C1 segment of cervical spinal cord (tissue), 14 donors: ENCODE measurements at places on chromosomes 12 and 14.

DNA sequence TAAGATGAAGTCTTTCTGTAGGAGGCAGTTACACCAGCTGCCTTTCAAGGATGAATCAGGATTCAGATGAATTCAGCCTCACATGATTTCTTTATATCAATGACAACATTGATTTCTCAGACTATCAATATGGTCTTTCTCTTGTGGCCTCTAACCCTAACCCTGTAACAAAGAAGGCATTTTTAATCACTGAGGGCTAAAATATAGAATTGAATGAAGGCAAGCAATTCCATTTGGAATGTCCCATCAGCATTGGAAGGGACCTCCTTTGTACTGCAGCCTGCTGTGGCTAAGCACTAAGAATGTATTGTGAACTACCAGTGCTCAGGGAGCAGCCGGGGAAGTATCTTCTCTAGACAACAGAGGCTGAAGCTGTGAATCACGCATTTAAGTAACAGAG lies 90.6 kb upstream of the FRMD6 start:
- DNase-seq: no peak

DNA sequence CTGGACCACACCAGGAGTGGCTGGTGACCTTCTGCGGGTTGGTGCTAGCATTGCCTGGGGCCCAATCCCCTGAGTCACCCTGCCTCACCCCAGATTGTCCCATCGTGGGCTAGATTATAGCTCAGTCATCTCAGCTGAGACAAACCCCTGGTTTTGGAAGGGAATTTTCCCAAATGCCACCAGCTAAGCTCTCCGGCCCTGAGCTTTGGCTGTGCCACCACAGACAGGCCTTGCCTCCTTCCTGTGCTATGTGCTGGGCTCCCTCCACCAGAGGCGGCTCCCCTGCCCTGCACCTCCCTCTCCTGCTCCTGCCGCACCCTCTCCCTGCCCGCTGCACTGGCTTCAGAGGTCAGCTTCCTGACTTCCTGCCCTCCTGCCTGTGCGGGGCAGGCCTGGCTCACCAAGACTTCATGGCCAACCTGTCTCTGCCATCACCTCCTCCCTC lies 196.3 kb downstream of the TSPAN9 start:
- DNase-seq: no peak

DNA sequence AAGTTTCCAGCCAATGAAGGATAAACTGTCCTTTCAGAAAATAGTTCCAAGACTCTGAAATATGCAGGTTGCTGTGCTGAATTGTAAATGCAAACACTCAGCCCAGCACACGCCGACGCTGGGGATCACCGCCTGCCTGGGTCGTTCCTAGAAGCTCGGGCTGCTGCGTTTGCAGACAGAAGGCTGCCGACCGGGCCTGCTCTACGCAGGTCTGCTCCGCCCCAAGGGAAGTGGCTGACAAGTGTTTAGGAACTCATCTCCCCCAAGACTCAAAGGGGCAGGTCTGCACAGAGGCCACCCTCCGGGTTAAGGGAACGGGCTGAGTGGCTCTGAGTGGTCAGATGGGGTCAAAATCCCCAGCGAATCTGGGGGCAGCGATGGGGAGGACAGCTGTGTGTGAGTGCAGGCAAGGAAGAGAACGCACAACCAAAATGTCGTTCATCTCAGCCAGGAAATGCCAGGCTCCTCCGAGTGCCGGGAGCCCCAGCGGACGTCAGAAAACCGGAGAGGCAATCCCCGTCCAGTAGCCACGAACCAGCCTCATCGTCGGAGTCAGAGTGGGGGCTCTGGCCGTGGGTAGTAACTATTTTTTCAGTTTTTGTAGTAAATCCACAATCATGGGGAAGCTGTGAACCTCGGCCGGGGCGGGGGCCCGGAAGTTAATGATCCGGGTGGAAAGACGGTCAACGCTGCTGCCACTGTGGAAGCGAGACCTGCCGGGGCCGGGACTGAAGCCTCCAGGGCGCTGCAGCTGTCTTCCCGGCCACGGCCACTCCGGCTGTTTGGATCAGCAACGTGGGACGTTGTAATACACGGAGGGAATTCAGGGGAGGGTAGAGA lies 6.0 kb downstream of the GALNT9 start:
- no peak for DNase-seq

GRCh38 chr14:89232265-89233070 lies 184.6 kb downstream of the FOXN3 start:
- no peak for DNase-seq

GRCh38 chr12:57219993-57220754 lies 3.6 kb downstream of the NXPH4 start:
- DNase-seq: no peak

- DNase-seq: no peak
These were observed 54.3 kb upstream of the NPFF start for GRCh38 chr12:53561590-53561953.

DNA sequence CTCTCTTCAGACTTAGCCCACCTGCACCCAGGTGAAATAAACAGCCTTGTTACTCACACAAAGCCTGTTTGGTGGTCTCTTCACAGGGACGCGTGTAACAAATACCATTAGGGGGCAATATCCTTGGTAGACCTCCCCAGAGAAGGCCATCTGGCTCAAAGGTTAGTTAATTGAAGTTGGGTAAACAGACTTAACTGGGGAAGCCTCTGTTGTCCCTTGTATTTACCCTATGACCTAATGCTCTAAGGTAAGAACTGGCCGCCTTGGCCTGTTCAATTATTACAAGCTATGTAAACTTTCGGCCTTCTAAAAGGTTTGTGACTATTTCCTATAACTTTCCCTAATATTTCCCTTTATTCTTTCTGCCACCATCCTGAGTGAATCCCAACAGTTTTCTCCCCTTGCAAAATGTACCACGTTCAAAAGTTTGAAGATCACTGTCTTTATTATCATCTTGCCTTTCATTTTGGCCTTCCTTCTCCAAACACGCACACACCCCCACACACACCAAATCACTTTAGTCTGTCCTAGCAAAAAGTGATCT lies 15.3 kb upstream of the LYZ start:
- DNase-seq: no peak

GRCh38 chr14:74906925-74907521 lies 16.0 kb downstream of the RPS6KL1 start:
- no peak for DNase-seq

GRCh38 chr12:87802721-87803011 lies 226.5 kb downstream of the C12orf50 start:
- DNase-seq: no peak

DNA sequence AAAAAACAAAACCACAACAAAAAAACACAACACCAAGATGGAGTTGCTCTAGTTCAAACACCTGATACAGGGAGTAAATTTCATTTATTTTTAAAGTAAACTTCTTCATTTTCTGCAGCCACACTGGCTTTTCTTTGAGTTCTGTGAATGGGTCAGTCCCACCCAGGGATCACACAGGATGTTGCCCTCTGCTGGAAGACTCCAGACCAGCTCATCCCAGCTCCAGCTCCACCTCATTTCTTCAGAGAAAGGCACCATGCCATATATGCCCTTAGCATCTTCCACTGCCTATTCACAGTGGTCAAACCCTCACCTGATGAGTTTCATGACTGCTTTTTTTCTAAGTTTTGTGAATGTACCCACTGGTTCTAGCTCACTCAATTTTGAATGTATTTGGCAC lies 8.0 kb downstream of the GLIPR1 start:
- no peak for DNase-seq

DNA sequence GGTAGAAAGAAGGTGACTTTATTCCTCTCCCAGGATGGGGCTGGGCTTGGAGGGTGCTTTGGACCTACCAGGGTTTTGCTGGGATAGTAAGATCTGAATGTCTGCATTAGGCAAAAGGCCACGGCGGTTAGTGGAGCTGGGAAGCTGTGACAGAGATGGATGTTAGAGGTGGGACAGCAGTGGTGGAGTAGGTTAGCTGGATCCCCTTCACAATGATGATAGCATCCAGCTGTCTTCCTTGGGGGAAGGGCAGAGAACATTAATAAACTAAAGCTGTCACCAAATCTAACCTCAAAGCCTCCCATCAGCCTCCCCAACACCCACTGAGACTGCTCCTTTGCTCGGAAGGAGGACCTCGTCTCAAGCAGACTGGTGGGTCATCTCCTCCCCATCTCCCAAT lies 104.8 kb downstream of the GPATCH2L start:
- no peak for DNase-seq

DNA sequence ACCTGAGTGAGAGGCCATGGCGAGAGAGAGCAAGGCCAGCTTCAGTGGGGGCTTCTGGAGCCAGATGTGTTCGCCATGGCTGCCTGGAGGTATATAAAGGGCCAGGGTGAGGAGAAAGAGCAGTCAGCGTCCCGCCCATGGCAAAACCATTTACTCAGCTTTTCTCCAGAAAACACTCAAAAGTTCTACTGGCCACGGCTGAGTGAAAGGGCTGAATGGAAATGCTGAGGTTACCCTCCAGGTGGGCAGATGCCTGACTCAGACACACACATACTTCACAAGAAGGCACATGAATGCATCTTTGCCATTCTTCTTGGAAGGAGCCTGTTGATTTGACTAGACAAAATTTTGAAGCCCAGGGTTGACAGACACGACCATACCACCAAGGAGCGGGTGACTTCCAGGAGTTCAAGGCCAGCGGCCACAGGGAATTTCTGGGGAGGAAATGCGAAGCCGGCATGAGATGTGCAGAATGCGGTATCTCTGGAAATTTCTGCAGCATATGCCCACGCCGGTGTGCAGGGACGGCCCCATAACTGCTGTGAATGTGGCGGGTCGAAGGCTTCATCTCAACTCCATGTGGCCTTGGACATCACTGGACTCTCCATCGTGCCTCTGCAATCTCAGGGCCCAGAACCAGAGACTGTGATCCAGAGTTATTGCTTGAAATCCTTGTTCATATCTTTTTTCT lies at the start of gene IL31:
TSS of gene IL31 (minus strand) at position 67 of the 691 bp plus-strand sequence. CDS start at position 18, 49 bp downstream.
- DNase-seq: no peak

- DNase-seq: no peak
These were observed 1.0 kb upstream of the BDKRB2 start for GRCh38 chr14:96203635-96204034.

GRCh38 chr14:91371011-91371989 lies 46.3 kb downstream of the CCDC88C start:
- no peak for DNase-seq

DNA sequence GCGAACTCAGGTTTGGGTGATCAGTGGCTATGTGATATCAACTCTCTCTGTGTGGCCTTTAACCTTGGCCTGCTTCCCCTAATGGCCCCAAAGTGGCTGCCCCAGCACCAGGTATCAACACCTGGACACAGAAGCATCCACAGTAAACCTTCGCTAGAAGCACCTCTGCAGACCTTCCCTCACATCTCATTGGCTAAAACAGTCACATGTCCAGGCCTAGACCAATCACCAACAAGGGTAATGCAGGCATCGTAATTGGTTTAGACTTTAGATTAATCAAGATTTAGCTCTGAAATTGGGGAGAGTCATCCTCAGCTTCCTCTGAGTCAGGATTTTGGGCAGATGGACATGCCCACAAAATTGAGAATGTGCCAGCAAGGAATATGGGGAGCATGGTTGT lies 92.5 kb upstream of the MYL2 start:
- no peak for DNase-seq

DNA sequence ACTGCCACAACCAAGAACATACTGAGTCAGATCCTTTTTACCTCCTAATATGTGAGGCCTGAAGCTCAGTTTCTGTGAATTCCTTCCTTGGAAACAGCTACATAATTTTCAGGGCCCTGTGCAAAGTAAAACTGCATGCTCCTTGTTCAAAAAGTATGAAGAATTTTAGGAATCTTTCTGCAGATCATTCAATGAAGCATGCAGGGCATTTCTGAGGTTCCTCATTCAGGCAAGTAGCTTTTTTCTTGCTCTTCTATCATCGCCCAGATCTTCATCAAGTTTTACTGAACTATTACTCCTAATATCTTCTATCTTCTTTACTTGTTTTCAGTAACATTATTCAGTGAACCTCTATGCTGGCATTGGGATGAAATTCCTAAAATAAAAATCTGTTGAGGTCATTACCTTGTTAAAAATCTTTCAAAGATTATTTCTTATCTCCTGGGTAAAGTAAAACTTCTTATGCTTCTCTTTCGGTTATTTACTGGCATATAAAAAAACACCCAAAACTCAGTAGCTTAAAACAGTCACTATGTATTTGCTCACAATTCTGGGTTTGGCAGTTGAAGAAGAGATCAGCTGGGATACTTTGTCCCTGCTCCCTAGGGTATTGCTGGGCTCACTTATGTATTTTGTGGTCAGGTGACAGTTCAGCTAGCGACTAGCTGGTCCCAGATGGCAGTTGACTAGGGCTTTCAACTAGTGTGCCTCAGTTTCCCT lies 42.6 kb upstream of the KRR1 start:
- no peak for DNase-seq

- DNase-seq: no peak
These were observed 27.2 kb upstream of the NINJ2 start for GRCh38 chr12:690466-690865.

GRCh38 chr14:50740856-50741255 lies 72.8 kb upstream of the SAV1 start:
- DNase-seq: no peak

GRCh38 chr12:24072302-24072701 lies 122.8 kb upstream of the SOX5 start:
- DNase-seq: no peak

DNA sequence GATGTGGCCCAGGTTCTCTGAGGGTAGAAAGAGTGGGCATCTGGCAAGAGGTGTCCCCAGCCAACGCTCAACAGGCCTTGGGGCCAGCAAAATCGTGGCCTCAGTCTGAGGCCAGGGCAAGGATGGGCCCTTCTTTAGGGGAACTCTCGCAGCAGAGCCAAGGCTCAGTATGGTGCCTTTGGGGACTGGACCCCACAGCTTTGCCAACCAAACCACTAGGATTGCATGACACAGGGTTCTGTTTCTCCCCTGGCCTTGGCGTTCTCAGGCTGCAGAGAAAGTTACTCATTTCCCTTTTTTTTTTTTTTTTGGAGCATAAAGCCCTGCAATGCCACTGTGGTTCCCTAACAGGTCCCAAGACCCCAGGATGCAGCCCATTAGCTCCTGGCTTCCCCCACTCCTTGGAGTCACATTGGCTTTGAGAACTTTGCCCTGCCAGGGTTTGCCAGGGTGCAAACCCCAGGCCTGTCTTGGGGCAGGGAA lies 100.6 kb downstream of the LGMN start:
- DNase-seq: no peak

DNA sequence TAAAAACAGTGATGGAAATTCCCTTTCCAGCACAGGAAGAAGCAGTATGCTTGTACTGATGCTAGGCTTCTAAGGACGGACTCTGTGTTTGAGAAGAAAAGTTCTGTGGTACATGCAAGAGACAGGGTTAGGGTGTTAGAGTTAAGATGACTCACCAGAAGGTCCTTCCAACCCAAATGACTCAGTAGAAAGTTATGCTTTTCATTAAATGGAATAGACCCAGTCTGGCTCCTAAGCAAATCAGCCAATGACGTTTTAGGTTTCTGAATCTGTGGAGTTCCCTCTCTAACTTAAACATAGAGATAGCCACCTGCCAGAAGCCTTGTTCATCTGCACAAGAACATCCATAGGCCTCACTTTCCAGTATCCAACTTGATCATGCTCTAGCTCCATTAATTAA lies 5.7 kb downstream of the PTHLH start:
- DNase-seq: no peak

GRCh38 chr12:2383325-2384028 lies 330.7 kb downstream of the CACNA1C start:
- DNase-seq: no peak

GRCh38 chr14:60302663-60303062 lies 53.6 kb downstream of the PPM1A start:
- DNase-seq: no peak

GRCh38 chr12:99009654-99010296 lies 364.7 kb downstream of the APAF1 start:
- DNase-seq: no peak

- DNase-seq: no peak
These were observed 122.1 kb downstream of the CALM1 start for GRCh38 chr14:90518941-90519256.
